Cerebellum (tissue), 4 donors: ENCODE measurements at places on chromosomes 5 and 9. TPM values are rescaled to one million over a fixed set of nuclear protein-coding genes. Genes with fewer than 3 reads are reported as not detected.

- no peak for DNase-seq
Observed at GRCh38 chr5:135364421-135365262, 34.4 kb downstream of the MACROH2A1 start.

DOCK8 gene
- total RNA-seq = 1.8 TPM

- DNase-seq = no peak
Observed at GRCh38 chr9:11618241-11618805, 1005.5 kb upstream of the PTPRD start.

EIF4E1B gene
- 0.27 TPM for total RNA-seq

GRCh38 chr9:108040783-108041182, 551.2 kb upstream of the KLF4 start:
- DNase-seq = no peak

DNA sequence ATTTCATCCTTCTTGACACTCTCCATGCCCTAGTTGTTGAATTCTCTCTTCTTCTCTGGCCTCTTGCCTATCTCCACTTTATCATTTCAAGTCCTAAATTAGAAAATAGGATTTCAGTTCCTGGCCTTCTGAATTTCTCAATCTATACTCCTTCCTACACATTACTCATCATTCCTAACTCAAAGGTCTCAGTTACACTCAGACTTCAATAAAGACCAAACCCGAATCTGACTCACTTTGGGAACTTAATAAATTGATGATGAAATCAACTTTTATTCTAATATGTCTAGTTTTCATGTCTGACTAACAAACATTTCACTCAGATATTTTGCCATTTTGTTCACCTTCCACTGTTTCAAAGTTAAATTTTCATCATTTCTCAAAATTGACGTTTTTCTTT, 113.6 kb upstream of the TSLP start:
- DNase-seq = no peak

DNA sequence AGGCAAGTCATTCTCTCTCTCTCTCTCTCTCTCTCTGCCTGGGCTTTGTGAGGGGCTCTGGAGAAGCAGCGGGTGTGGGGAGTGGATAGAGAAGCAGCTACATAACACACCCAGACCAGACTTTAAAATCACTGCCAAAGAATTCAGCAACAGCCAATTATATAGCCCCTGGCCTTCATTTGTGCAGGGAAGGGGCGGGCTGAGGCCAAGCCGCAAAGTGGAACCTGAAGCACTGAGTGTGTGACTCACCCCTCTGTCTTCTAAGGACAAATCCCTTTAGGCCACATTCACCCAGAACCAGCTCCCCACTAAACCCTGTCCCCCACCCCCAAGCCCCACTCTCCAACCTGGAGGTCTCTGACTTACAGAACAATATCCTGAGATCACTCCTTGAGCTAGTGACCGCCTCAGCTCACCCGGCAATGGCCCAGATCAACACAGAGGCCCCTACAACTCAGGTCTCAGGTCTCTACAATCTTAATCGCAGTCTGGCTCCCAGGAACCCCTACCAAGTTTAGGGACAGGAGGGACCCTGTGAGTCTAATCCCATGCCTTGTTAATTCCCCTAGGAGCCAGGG, 6.0 kb downstream of the B4GALT1 start:
- DNase-seq = no peak

DMRT3 gene
- total RNA-seq = not detected

GRCh38 chr5:60339691-60340201, 360.2 kb downstream of the DEPDC1B start:
- DNase-seq = peak; percentile 81

GRCh38 chr5:171435908-171436307, 16.5 kb downstream of the FGF18 start:
- DNase-seq = no peak

PCDHGA6 gene
- total RNA-seq = 23.6 TPM

WDR31 gene
- 2.4 TPM for total RNA-seq

MYMK gene
- total RNA-seq = not detected

SPINK7 gene
- not detected for total RNA-seq

GRCh38 chr5:147431586-147431985, 78.3 kb downstream of the DPYSL3 start:
- no peak for DNase-seq

BTNL3 gene
- 0.09 TPM for total RNA-seq

DNA sequence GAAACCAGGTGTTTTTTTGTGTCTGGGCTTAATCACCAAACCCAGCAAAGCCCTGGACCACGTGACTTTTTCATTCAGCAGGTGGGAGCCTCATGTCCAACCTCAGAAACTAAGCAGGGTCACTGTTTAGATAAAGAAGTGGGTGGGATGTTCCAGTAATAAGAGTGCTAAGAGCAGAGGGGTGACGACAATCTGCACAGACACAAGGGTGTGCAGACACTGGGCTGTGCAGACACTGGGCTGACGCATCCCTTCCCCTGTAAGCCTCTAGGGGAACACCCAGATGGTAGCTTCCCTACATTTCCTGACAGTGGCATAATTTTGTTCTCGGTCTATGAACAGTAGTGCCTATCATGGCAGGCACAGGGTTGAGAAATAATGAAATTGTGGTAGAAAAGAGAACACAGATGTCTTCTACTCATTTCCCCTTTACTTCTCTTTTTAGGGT, 85.1 kb downstream of the SAXO1 start:
- DNase-seq = no peak

- no peak for DNase-seq
Observed at GRCh38 chr5:123732257-123732656, 220.3 kb downstream of the CSNK1G3 start.

GRCh38 chr9:76733096-76733495, 31.1 kb upstream of the PCA3 start:
- no peak for DNase-seq

DNA sequence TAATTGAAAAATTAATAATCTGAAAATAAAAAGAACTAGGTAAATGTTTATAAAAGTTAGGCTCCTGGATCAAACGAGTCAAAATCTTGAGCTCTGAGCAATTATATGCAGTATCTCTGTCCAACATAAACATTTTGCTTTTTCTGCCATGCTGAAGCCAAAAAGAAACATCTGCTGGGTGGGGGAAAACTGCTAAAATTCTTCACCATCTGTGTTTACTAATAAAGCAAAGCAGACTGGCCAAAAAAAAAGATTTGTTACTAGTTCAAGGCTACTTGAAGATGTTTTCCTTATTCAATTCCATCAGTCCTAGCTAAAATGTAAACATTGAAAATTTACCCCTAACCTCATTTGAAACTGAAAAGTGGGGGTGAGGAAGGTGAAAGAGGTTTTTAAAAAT, 29.7 kb downstream of the GTF3C4 start:
- DNase-seq = no peak

AFAP1L1 gene
- 6.1 TPM for total RNA-seq

DNA sequence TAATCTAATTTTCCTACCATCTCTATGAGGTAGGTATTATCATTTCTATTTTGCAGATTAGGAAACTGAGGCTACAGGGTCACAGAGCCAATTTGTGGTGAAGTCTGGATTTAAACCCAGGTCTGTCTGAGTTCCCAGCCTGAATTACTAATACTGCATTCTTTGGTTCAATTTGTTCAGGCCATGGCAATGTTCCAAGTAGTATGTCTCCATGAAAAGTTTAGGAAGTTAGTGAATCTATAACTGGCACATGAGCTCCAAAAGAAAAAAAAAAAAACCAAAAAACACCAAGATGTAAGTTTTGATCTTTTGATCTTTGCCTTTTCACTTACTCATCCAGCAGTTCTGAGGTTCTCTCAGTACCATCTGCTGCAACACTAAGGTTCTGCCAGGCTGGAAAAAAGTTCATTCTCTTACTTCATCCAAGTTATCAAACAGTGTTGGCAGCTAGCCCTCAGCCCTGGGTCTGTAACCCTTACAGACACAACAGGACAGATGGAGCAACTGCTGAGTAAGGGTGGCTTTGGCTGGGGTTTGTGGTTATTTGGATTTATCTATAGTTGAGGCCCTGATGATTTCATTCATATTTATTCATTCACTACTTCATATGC, 4.4 kb upstream of the TMEM268 start:
- DNase-seq = no peak

- peak; percentile 54 for DNase-seq
Observed at GRCh38 chr9:98641695-98642094, 67.0 kb downstream of the GABBR2 start.

DNA sequence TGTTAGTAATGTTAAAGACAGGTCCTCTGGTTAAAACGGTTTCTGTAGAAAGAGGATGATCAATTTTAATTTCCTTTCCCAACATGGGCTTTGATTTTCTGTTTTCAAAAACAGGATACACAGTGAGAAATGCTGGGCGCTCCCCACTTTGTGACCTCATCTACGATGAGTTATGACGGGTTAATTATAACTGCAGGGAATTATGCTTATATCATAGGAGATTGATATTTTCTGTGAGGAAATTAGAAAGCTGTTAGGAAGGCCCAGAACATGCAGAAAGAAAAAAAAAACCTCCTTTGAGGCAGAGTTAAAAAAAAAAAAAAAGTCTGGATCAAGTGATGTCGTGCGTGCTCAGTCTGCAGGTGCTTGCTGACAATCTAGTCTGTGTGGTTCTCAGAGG, 176.8 kb upstream of the OTULINL start:
- DNase-seq = no peak

GRCh38 chr9:34233672-34234071, 54.8 kb downstream of the UBAP1 start:
- DNase-seq = no peak

MYOT gene
- 0.18 TPM for total RNA-seq

ATG12 gene
- total RNA-seq = 72.0 TPM

DNA sequence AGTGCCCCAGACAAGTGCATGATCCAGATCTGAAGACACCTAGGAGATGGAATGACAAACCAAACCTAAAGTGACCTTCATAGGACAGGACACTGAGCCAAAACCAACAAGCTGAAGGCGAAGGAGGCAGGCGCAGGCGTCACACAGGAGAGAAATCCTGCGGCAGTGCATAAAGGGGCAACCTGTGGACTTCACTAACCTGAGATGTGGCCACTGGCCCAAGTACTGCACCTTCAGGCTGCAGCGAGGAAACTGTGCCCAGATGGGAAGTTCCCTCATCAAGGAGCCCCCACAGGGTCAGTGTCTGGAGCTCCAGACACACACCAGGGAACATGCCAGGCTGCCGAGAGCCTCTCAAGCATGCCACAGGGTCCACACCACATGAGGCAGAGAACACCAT, 3.7 kb downstream of the IPPK start:
- DNase-seq = no peak

- no peak for DNase-seq
Observed at GRCh38 chr5:9903801-9904200, 273.6 kb upstream of the TAS2R1 start.

DNA sequence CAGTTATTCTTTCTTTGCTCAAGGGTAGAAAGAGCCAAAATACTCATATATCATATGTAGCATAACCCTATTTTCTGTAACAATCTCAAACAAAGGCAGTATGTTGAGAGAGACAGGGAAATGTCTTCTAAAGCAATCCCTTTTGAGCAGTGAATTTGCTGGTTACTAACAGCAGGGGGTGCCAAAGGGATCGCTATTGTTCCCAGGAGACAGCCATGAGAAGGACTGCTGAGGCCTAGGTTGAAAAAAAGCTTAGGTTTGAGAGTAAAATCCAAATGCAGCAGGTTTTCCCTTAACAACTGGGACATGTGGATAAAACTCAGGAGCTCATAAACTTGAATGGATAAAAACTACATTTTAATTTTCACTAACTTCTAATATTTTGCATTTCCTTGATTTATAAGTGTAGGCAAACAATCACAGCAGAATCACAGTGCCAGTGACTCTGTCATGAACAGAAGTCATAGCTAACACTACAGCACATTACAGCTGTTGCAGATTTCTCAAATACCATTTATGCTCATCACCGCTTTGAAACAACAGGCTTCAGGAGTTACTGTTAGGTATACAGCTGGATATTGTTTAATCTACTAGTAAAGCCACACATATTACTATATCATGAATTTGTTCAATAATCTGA, 148.4 kb downstream of the MAPKAP1 start:
- DNase-seq = no peak

- no peak for DNase-seq
Observed at GRCh38 chr5:158807-159447, 32.4 kb upstream of the LRRC14B start.

- DNase-seq = no peak
Observed at GRCh38 chr5:169809281-169809680, 171.0 kb downstream of the INSYN2B start.

GRCh38 chr5:96933764-96934707, 1.8 kb upstream of the LNPEP start:
- peak; percentile 18 for DNase-seq

CACNA1B gene
- total RNA-seq = 31.4 TPM

- DNase-seq = no peak
Observed at GRCh38 chr9:3931058-3931457, 368.8 kb downstream of the GLIS3 start.

- DNase-seq = no peak
Observed at GRCh38 chr5:80780761-80781285, 126.0 kb upstream of the DHFR start.

PLGRKT gene
- total RNA-seq = 12.3 TPM

DNA sequence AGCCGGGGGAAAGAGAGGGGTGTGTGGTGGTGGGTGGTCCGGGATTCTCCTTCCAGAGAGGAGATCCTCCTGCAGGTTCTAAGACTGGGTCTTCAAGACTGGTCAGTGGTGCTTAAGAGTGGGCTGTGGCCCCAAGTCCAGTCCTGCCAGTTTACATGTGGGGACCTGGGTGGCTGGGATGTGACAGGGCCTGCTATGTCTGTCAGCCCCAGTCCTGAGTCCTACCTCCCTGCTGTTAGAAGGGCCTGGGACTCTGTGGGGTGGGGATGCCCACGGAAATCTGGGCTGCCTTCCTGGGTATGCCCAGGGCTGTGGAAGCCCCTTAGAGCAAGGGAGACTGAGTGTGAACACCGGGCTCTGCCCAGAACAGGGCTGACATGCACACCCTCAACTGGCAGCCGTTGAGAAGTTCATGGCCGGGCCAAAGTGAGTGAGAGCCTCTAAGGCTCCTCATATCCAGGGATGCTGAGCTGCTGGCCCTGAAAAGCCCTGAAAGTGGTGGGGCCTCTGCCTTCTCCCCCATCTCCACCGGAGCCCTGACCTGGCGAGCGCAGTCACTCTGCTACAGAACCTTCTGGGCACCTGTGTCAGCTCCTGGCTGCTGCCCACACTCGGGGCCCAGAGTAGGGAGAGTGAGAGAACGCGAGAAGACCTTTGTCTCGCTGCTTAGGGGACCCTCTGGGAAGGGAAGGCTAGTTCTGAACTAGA, 1.7 kb downstream of the PHF2 start:
- DNase-seq = no peak

DNA sequence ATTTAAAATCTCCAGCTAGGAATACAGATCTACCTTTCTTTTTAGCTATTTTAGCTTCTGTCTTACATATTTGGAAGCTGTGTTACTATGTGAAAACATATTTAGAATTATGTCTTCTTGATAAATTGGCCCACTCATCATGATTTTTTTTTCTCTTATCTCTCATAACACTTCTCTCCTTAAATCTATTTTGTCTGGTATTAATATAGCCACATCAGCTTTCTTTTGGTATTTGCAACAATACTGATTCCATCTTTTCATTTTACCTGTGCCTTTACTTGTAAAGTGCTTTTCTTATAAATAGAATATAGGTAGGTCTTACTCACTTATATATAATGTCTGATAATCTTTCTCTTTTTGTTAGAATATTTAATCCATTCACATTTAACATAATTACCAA, 19.6 kb downstream of the PJA2 start:
- DNase-seq = no peak

ARPC5L gene
- 13.8 TPM for total RNA-seq

EEIG1 gene
- total RNA-seq = 6.6 TPM
